Daoy (cell line): ENCODE measurements at places on chromosomes 1 and 21.

GRCh38 chr1:25008192-25008485, 78.1 kb upstream of the RUNX3 start:
- no peak for DNase-seq

DNA sequence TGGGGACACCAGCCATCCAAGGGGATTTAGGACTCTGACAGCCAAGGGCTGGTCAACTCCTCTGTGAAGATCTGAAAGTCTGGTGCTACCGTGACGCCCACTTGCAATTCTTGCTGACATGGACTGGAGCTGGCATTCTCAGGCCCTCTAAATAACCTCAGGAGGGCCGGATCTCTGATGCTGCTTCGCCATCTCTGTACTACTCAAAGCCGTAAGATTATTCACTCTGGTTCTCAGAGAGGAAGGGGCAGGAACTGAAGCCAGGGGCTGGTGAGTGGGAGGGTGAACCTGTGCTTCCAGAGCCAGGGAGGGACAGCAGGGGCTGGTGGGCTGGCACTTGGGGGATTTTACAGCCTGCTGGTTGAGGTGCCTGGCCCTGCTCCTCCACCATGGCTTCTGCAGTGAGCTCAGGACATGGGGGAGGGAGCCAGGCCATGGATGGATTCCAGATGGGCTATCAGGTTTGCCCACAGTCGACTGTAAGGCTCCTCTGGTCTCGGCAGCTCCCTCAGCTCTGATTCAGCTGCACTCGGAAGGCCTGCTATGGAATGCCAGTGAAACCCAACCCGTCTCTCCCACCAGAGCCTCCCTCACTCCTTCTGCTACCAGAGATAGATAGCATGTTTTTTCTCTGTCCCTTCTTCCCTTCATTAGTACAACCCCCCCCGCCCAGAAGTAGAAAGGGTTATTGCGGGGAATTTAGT, 84.5 kb downstream of the PLXNA2 start:
- DNase-seq: peak; percentile 91

- peak; percentile 88 for DNase-seq
Measured at GRCh38 chr1:147640553-147641165, 29.7 kb downstream of the ACP6 start.

GRCh38 chr1:109181807-109182163, 31.9 kb upstream of the SARS1 start:
- no peak for DNase-seq

DNA sequence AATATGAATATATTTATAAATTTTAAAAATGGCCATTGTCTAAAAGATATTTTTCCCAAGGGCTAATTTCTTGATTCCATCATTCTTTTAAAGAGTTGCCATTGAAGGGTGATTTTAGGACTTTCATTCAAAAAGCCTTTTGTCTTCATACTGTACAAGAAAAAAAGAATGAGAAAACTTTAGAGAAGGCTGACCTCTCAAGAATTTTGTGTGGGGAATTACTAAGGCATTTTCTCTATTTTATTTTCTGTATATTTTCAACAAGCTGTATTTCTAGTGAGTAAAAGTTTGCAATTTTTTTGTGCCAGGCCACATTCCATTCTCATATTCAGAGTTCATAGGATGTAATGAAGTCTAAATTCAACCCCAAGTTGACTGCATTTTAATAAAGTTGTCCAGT, 49.3 kb downstream of the IVNS1ABP start:
- DNase-seq: no peak

DNA sequence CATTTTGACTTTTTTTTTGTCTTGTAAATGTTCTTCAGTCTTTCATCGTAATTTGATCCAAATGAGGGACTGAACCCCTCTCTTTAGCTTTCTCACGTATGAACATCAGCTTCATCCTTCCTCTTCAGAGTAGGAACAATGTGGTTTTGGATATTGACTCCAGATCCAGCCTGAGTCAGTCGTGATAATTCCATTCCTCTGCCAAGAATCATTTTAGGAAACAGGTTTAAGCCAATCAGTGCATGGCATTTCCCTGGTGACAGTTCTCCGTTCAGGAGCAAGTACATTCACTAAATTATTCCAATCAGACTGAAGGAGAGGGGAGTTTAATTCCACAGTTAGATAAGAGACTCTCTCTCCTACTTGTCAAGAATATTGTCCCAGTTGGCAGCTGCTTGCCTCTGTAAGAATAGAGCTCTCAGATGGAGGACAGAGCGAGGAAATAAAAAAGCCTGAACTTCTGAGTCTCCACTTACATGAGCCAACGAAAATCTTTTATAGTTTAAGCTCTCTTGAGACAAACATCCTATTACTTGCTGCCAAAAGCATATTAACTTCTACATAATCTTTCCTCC, 18.6 kb downstream of the RHOU start:
- DNase-seq: peak; percentile 31

DNA sequence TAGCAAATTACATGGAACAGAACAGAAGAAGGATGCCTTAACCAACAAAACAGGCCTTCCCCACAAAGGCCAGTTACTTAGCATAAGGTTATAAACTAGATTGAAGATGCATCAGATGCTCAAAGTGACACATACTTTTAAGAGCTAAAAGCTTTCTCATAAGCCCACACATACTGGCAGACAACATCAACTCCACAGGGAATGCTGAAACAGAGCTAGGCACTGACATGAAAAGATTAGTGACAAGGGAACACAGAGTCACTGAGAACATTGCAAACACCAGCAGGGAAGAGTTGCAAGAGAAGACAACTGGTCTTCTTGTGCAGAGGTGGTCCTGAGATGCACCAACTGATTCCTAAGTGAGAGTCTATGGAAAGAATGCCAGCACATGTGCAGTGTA, 6.9 kb downstream of the TTC13 start:
- no peak for DNase-seq

DNA sequence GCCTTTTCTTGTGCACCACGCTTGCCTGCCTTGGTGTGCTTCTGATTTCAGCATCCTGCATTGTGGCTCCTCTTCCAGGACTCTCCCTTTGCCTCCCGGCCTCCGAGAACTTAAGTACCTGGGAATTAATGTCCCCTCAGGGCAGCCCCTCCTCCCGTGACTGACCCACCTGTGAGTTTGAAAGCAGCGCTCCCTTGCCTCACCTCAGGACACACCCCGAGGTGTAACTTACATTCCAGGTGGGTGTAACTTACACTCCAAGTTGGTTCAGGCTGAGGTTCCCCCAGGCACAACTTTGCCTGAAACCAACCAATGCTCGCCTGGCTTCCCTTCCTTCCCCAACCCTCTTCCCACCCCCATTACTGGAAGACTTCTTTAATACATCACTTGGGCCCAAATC, 161.4 kb downstream of the KAZN start:
- no peak for DNase-seq

DNA sequence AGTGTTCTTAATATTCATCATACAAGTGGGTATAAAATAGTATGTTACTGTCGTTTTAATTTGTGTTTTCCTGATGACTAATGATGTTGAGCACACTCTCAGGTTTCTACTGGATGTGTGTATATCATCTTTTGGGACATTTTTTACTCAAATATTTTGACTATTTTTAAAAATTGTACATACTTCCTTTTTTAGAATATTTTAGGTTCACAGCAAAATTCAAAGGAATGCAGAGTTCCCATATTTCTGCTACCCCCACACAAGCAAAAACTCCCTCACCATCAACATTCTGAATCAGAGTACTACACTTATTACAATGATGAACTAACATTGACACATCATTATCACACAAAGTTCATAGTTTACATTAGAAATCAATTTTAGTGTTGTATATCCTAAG, 114.5 kb downstream of the DPYD start:
- no peak for DNase-seq

- no peak for DNase-seq
Measured at GRCh38 chr1:85660541-85660940, 47.7 kb downstream of the ZNHIT6 start.

- DNase-seq: no peak
Measured at GRCh38 chr1:10888791-10889649, 92.6 kb upstream of the CASZ1 start.

GRCh38 chr1:91604632-91605031, 104.0 kb downstream of the CDC7 start:
- no peak for DNase-seq

DNA sequence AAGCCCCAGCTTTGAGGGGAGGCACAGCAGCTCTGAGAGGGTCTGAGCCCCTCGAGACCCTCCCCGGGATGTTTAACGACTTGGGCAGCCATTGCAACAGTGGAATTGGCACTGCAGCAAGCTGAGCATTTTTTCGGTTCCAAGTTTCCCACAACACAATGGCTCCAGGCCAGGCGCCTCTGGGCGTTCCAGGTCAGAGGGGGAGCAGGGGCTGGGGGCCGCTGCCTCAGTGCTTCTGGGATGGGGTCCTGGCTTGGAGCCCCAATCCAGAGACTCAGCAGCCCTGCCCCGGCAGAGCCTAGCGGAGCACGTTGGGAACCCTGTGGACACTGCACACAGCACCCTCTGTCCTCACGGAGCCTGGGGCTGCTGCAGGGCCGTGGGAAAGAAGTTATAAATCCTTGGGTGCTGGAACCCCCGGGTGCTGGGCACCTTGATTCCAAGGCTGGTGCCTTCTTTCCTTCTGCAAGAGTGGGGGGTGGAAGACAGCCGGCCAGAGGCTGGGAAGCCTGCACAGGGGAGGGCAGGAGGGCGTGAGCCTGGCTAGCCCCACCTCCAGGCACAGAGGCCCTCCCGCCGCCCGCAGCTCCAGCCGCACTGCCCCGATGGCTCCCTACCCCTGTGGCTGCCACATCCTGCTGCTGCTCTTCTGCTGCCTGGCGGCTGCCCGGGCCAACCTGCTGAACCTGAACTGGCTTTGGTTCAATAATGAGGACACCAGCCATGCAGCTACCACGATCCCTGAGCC, 50.1 kb downstream of the COL18A1 start:
- DNase-seq: peak; percentile 69

- DNase-seq: peak; percentile 39
Measured at GRCh38 chr1:160520582-160520981, 2.5 kb downstream of the SLAMF6 start.

DNA sequence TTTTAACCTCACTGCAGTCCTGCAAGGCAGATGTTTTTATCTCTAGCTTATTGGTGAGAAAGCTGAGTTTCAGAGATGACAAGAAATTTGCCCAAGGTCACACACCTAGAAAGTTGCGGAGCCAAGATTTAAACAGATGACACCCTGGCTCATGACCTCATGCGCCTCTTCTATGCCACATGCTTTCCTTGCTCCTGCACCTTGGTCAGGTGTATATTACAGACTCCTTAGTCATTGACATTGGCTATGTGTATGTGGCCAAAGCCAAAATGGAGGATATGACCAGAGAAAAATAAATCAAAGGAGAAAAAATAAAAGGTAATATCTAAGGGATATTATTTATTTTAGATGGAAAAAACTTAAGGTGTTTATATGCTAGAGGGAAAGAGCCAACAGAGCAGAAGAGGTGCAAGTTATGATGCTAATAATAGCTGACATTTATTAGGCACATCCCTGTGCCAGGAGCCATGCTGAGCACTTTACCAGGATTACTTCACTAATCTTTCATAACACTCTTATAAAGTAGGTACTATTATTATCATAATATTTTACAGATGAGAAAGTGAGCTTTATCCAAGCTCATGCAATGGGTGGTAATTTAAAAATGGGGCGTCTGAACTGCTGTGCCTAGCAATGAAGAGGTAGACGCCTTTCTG, 13.8 kb upstream of the MYOC start:
- no peak for DNase-seq

DNA sequence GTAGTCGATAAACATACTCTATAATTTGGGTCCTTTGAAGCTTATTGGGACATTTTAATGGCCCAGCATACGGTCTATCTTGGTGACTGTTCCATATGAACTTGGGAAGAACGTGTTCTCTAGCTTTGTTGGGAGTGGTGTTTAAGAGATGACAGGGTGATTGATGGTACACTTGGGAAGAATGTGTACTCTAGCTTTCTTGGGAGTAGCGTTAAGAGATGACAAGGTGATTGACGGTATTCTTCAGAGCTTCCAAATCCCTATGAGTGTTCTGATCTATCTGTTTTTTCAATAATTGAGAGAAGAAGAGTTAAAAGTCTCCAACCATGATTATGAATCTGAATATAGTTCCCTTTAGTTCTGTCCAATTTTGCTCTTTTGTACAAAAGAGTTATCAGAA, 9.4 kb downstream of the NPHP4 start:
- no peak for DNase-seq

DNA sequence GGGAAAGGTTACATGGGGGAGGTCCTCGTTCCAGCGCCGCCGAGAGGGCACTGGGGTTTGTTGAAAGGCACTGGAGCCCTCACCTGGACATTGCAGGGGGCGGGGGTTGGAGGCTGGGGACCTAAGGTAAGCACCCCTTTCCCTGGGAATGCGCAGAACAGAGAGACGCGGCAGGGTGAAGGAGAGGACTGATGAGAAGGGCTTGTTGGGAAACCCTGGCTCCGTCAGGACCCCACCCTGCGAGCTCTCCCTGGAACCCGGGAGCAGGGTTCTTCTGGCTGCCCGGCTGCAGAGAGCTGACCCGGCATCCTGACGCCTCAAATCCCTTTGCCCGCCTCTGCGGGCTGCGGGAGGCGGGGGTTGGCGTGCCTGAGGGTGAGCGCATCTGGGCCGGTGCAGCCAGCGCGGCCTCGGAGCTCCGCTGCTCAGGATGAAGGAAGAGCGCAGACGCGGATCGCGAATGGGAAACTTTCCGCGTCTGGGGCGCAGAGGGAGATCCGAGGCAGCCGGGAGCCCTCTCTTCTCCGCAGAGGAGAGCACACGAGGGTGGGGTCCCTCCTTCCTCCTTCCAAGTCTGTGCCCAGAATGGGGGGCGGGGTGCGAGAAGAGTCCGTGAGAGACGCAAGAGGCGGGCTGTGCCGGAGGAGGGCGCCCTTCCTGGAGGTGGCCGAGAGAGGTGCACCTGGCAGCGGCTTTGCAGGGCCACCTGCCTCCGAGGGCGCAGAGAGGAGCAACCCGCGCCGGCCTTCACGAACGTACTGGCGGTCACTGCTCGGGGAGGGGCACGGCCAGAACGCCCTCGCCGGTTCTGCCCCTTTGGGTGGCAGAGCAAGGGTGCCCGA, 2.4 kb downstream of the IGSF21 start:
- peak; percentile 59 for DNase-seq

DNA sequence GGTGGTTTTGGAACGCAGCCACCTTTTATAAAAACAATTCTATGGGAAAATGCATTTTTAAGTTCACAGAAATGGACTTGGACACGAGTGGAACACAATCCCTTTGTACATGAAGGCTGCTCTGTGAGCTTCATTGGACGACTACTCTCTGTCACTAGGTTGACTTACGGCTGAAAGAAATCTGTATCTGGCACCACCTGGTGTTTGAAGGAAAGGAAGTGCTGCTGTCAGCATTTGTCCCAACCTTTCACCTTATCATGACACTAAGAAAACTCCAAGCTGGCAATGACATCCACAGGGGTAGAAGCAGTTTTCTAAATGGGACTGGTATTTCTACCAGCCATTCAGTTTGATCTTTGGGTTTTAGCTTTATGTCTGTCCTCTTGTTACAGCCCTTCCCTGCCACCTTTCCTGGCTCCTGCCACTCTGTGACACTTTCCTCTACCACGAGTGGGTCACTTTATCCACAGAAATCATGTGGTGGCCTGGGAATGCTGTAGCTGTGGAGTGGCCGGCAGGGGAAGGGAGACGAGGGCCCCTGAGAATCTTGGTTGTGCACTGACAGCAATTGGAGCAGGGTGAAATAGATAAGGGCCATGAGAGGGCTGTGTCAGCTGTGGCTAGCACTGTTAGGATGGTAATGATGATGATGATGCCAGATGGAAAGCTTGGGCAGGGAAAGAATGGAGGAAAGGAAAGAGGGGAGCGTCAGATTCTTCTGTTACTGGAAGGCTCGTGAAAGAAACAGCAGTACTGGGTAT, 85.2 kb downstream of the TBX19 start:
- peak; percentile 7 for DNase-seq

- no peak for DNase-seq
Measured at GRCh38 chr1:216836316-216836715, 113.1 kb upstream of the ESRRG start.
